ENCODE measurements at places on chromosomes 4 and X.

DNA sequence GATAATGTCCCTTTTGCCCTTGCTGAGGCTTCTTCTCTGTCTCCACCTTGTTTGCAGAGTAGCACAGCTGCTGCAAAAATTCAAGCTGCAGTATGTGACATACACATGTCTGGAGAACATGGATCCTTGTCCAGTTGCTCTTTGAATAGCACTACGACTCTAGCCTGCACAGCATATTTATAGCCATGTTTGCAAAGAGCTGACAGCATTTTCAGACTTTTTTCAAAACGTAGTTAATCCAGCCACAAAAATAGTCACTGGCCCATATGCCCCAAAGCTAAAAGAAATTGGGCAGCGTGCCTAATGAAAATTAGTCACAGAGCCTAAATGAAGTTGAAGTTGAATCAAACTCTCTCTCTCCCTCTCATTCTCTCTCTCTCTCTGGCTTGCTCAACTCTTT, 17.5 kb downstream of the SLC16A2 start:
- no peak for DNase-seq

- DNase-seq = no peak
Observed at GRCh38 chrX:126655061-126655460, 102.4 kb upstream of the DCAF12L1 start.

GRCh38 chrX:44344194-44344593, 722 bp upstream of the EFHC2 start:
- no peak for DNase-seq

GRCh38 chr4:161148051-161148450, 1015.7 kb downstream of the FSTL5 start:
- no peak for DNase-seq

DNA sequence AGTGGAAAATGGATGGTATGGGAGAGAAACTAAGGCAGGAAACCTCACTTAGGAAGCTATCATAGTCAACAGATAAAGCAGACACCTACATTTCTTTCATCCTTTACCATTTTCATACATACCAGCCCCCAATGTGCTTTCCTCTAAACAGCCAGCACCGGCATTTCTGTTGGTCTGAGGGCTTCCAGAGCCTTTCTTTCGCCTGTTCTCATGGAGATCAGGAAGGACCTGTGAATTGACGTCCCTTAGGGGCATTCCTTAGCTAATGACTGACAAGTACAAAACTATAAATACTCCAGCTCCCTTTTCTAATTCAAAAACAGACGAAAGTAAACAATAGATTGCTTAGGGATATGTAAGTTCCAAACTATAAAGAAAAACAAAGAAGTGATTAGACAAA, 215.5 kb upstream of the CNKSR2 start:
- no peak for DNase-seq

DNA sequence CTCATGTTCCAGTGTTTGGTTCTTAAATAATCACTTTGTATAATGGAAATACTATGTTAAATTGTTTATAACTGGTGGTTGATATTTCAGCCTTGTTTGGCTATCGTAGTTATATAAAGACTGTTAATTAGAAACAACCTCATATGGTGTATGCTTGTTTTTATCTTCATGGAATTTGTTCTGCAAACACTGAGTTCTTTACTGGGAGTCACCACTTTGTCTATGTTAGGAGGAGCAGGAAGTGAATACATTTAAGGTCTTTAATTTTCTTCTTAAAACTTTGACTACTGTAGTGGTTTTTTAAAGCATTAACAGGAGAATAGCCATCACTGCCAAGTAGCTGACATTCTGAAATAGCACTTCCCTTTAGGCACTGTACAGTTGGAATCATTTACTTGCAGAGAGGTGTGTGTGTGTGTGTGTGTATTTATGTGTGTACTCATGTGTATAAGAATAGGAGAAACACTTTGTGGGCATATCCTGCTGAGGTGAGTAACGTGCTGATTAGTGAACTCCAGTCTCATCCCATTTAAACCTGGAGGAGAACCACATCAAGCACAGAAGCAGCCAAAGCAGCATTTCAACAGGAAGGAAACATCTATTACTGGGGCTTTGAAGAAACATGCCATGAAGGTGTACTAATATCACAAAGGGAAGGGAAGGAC, 37.8 kb downstream of the TET2 start:
- no peak for DNase-seq

DNA sequence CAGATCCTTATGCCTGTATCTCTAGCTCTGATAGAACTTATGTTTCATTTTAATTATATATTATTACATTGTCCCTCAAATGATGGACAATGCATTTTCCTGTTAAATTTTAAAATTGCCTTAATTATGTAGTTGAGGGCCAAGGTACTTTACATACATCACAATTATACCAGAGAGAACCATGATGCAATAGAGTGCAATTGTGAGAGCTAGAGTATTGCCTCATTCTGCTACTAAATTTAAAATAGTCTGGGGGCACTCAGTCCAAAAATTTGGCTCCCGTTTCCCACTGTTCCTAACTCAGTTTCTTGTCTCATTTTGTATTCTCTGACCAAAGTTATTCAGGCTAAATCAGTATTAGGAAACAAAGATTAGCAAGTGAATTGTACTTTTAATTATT, 378.5 kb upstream of the ZFP42 start:
- DNase-seq = no peak

DNA sequence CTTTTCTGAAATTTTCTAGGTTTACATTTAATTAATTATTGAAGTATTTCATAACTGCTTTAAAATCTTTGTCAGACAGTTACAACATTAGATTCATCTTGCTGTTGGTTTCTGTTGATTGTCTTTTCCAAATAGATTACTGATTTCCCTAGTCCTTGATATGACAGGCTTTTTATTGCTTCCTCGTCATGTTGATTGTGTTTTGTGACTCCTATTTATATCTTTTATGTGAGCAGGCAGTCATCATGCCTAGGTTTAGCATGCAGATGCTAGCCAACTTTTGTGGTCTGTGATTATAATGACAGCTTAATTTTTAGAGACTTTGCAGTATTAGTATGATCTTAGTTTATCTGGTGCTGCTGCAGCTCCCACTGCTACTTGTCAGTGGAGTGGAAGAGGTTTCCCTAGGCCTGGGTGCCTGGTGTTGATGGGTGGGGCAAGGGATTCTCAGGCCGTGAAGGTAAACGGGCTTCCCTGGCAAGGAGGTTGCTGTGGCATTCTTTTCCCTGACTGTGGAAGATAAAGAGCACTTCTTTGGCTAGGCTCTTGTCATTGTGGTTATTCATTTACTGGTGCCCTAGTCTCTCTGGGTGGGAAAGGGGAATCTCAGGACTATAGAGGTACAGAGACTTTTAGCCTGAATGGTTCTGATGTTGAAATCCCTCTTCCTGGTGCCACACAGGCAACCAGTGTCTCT, 65.7 kb downstream of the SERPINA7 start:
- no peak for DNase-seq

GRCh38 chr4:48429709-48430474, 53.3 kb upstream of the SLC10A4 start:
- no peak for DNase-seq

DNA sequence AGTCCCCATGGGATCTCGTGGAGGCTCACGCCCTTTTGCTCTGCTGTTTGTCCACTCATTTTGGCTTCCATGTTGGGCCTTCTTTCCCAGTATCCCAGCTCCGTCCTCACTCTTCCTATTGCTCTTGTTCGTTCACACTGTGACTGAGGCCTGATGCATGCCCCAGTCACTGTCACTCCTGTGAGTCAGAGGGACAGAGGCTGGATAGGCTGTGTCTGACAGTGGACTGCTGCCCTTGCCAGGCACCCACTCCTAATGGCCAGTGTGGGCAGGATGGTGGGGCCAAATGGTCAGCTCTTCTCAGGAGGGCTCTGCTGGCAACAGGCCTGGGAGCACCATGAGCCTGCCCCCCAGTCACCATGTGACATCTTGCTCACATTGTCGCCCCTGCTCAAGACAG, 40.0 kb downstream of the HADH start:
- DNase-seq = no peak

DNA sequence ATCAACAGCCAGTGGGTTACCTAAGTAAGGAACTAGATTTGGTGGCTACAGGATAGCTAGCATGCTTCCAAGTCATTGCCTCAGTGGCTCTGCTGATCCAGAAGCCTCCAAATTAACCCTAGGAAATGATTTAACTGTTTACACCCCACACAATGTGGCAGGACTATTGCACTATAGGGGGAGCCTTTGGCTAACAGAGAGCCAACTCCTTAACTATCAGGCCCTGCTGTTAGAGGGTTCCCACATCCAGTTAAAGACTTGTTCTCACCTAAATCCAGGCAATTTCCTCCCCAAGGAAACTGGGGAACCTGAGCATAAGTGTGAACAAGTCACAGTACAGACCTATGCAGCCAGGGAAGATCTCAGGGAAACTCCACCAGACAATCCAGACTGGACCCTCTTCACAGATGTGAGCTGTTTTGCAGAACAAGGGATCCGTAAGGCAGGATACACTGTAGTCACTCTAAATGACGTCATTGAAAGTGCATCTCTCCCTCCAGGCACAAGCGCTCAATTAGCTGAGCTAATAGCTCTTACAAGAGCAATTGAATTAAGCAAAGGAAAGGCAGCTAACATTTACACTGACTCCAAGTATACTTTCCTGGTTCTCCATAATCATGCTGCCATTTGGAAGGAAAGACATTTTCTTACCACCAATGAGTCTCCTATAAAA, 185.3 kb upstream of the SPOCK3 start:
- no peak for DNase-seq

DNA sequence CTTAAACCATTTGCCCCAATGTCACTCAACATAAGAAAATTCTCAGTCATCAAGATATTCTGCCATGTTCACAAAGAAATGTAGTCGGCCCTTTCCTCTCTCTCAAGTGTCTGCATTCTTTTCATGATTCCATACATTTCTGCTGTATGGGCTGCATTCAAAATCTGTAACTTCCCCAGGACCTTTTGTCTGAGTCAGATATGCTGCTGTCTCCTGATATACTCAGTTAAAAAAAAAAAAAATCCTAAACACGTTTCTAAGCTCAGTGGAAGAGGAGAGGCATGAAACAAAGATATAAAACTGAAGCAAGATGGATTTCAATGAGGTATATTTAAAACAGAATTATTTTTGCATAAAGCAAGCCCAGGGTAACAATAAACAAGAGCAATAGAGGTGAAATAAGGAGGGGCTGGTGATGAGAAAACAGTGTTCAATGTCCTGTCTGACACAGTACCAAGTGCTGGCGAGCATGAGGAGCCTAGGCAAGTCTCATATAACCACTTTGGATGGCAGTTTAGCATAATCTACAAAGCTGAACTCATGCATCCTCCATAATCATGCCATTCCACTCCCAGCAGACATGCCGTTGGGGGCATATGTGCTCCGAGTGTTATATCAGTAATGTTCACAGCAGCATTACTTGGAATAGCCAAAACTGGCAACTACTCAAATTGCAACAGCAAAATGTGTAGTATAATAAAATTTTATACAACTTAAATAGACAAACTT, 76.7 kb downstream of the MANBA start:
- DNase-seq = no peak

GRCh38 chr4:39170301-39170700, 12.0 kb upstream of the WDR19 start:
- DNase-seq = no peak

- DNase-seq = no peak
Observed at GRCh38 chrX:63702556-63702955, 82.5 kb downstream of the ARHGEF9 start.

GRCh38 chrX:53330331-53330730, 48.9 kb upstream of the IQSEC2 start:
- DNase-seq = no peak

GRCh38 chr4:157978680-157979361, 194.0 kb downstream of the GASK1B start:
- DNase-seq = peak; percentile 22

GRCh38 chr4:144681806-144682205, 35.9 kb downstream of the HHIP start:
- no peak for DNase-seq

DNA sequence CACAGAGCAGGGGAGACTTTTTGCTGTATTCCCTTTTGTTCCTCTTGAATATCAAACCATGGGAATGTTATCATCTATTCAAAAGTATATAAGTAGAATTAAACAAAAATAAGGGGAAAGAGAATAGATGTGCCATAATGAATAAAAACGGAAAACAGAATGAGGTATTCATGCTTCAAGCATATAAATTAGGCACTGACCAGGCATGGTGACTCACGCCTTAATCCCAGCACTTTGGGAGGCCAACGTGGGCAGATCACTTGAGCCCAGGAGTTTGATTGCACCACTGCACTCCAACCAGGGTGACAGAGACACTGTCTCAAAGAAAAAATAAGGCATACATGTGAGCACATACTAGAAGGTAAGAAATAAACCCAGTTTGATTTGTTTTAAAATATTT, 16.3 kb upstream of the NEUROG2 start:
- DNase-seq = no peak

GRCh38 chrX:9844936-9845577, 58.8 kb downstream of the SHROOM2 start:
- no peak for DNase-seq

DNA sequence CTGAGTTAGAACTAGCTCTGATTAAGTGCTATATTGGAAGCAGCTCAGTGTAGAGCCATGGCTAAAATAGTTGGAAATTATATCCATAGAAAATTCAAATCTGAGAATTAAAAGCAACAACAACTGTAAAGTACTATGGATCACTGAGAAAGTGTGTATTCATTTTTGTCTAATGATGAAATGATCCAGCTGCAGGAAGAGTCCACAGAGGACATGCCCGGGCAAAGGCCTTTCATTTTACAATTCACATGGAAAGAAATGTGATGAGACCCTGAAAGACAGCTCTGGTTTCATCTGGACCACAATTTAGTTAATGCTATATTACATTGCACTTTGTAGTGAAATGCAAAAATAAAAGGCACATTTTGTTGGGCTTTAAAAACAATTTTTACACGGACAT, 196.8 kb upstream of the FAT1 start:
- DNase-seq = no peak

DNA sequence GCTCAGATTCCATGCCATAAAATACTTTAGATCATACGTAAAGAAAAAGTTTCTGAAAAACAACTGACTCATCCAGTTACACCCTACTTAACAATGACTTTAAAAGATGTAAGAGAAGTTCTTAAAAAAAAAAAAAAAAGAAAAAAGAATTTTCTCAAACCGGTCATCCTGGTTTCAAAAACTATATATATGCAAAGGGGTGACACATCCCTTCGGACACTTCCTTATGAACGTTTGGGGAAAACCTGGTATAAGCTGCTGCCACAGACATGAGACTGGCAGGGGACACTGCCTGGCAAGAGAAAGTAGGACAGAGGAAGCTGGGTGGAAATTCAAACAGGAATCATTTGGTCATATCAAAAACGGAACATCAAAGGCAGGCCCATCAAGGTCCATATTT, 81.2 kb upstream of the PRSS48 start:
- no peak for DNase-seq

DNA sequence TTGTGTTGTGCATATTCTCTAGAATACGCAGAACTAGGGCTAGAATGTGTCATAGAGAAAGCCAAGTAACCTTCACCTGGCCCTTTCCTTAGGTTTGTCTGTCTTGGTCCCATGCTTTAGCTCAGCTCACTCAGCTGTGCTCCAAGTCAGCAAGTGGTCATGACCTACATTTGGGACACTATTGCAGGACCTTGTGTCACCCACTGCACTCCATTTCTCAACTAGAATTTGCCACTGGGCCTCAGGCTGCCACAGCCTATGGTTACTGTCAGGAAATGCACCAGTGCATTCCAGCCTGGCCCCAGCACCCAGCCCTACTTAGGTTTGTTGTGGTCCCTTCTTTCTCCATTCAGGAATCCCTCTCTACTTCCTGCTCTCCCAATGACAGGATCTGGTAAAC, 7.7 kb upstream of the FGG start:
- no peak for DNase-seq

Measured in HFF-Myc (cell line).